Aorta (tissue), 5 donors: ENCODE measurements at places on chromosomes 3 and 15.

- DNase-seq, result no peak
These were observed 258.2 kb downstream of the ADAMTS17 start for GRCh38 chr15:100083572-100083971.

DNA sequence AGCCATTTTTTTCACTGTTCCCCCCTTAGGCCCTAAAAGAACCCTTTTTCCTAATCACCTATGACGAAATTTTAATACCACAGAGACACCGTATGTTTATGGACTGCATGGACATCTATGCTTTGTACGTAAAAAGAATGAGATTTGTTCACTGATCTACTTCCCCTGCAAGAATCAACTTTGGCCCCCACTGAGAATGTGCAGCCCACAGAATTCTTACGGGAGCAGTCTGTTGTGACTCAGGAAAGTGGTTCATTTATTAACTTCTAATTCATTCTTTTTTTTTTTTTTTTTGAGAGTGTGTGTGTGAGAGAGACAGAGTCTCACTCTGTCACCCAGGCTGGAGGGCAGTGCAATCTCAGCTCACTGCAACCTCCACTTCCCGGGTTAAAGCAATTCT is 17.6 kb downstream of the EIF4E3 start:
- DNase-seq, result no peak

DNA sequence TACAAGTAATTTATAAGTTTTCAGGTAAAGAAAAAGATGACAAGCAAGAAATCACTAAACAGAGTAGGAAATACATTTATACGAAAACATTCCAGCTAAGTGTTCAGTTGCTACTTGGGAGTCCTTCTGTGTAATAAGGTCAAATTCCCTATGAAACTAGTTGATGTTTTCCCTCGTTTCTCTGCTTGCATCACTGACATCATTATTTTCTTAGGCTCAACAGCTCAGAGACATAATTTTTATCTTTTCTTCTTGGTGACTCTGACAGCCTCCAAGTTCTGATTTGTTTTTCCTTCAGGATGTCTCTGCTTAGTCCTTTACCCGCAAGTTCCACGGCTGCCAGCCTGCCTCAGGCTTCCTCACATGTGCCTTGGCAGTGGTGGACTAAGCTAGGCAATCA is 173.6 kb downstream of the P3H2 start:
- no peak for DNase-seq

- no peak for DNase-seq
These were observed 305.0 kb upstream of the SLCO3A1 start for GRCh38 chr15:91548549-91548948.

DNA sequence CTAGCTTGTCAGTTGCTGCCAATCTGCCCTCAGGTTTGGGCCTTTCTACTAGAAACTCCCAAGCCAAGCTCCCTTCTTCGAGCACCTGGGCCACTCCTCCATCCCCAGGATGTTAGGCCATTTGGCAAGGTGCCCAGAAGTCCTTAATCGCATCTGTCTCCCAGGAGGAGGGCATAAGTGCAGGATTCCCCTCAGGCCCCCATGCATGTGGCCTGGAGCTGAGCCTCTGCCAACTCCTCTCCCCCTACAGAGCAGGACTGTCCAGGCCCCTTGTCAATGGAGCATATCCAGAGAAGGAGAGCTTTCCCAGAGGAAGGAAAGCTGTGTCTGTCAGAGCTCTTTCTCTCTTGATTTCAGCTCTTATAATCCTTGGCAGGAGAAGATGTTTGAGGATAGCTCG is 182.6 kb upstream of the ROPN1 start:
- DNase-seq, result no peak
